Lung (tissue), 17 donors: ENCODE measurements at places on chromosomes 16 and 17. TPM values are rescaled to one million over a fixed set of nuclear protein-coding genes. Genes with fewer than 3 reads are reported as not detected.

DNA sequence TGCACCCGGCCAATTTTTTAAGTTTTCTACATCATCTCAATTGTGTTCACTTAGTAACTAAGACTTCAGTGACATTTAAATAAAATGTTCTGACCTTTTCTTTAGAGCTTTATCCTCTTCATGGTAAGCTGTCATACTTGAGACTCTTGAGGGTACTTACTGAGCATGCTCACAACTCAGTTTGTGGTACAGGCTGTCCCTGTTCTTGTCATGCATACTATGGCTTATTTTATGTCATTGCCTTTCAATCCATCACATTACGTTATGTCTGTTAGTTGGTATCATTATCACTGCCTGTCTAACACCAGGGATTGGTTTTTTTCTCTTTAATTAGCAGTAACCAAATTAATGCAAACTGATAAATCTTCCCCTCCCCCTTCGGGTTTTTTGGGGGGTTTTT is 41.9 kb upstream of the RHBDL3 start:
- H3K4me3 ChIP-seq, result no peak overlapping the region
- no peak overlapping the region for H3K27ac ChIP-seq
- H3K27me3 ChIP-seq, result no peaks in the 10 kb centered on the region
- peaks cover 5% of the 10 kb centered on the region for H3K36me3 ChIP-seq
- no peaks in the 10 kb centered on the region for H3K4me1 ChIP-seq
- no peak for DNase-seq

- H3K27me3 ChIP-seq, result peaks cover 9% of the 10 kb centered on the region
- DNase-seq, result peak; percentile 31
- no peaks in the 10 kb centered on the region for H3K36me3 ChIP-seq
- H3K4me1 ChIP-seq, result peaks cover 40% of the 10 kb centered on the region
- H3K27ac ChIP-seq, result no peak overlapping the region
These were observed 405.5 kb upstream of the PSMD7 start for GRCh38 chr16:73891129-73891542.

DNA sequence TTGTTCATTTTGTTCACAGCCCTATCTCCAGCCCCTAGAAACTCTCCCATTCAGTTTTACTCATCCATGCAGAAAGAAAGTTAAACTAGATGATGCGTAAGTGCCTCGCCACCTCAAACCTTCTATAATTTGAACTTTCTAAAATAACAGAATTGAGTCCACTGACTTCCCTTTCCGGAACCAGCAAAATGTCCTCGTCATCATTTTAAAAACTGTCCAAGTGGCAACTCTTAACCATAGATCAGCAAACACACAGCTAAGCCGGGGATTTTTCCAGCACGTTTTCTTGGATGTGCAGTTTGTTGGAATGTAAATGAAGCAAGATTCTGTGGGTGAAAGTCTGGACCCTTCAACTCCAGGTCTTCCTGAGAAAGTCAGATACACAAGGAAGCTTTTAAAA is 369.7 kb upstream of the ERCC4 start:
- DNase-seq, result no peak
- H3K4me3 ChIP-seq, result no peak overlapping the region
- H3K4me1 ChIP-seq, result no peaks in the 10 kb centered on the region
- no peaks in the 10 kb centered on the region for H3K36me3 ChIP-seq
- no peak overlapping the region for H3K27ac ChIP-seq

RDM1 gene
- not detected for total RNA-seq

PCGF2 gene
- 43.3 TPM for total RNA-seq
